Activated T-helper 2 cell treated with anti-CD3 and anti-CD28 coated beads, Interferon-gamma antibody, Interleukin-2, Interleukin-4, amounts not matched to agents 10 μg/mL and 5 μg/mL and 100 μg/mL, durations not matched to agents 14 hours and 24 hours and 36 hours (primary cell): ENCODE measurements at places on chromosomes 16 and 17. TPM values are rescaled to one million over a fixed set of nuclear protein-coding genes. Genes with fewer than 3 reads are reported as not detected.

The SPHK1 gene
- 16.0 and 16.4 TPM in 2 replicates for total RNA-seq

The TBC1D3G gene
- not detected in 2 replicates for total RNA-seq

The RNF40 gene
- 83.8 and 91.6 TPM in 2 replicates for total RNA-seq

The NPTX1 gene
- 5.2 and 5.7 TPM in 2 replicates for total RNA-seq

The GP1BA gene
- total RNA-seq, result not detected in 2 replicates

The KRT40 gene
- not detected in 2 replicates for total RNA-seq

The RAPGEFL1 gene
- total RNA-seq, result 11.6 and 12.3 TPM in 2 replicates

The KRT27 gene
- not detected in 2 replicates for total RNA-seq

The HAP1 gene
- total RNA-seq, result 0.11 and 0.23 TPM in 2 replicates

The CES4A gene
- total RNA-seq, result 29.8 and 30.1 TPM in 2 replicates

The KRTAP3-2 gene
- total RNA-seq, result not detected in 2 replicates
